NCI-H187 treated with DMSO at 0.1 percent for 48 hours (cell line): ENCODE measurements at places on chromosomes 1 and 21.

DNA sequence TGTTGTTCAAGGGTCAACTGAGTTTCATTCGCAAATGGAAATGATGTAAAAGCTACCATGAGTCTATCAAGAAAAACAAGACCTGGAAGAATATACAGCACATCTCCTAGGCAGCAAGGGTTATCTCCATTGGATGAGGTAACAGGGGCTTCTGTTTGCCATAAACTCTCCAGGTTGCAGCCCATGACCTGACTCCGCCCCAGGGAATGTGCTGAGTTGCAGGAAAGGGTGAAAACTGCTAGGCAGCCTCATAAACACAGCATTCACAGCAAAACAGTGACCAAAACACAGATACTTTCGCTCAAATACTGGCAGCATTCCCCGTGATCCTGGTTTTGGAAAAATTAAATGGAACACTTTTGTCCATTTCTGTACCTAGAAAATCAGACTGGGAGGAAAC lies 20.2 kb upstream of the ACTA1 start:
- no peak for DNase-seq

DNA sequence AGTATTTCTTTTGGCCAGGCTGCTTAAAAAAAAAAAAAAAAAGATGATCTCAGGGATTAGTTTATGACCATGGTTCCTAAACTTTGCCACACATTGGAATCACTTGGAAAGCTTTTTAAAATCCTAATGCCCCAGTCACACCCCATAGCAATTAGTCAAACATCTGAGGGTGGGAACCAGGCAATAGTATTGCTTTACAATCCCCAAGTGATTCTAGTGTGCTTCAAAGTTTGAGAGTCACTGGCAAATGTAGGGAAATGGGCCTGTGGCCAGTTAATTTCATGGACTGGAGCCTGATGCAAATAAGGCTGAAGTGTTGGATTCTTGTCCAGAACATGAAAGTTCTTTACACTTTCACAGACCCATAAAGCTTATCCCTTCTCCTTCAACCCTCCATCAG lies 374.6 kb upstream of the ESRRG start:
- no peak for DNase-seq

DNA sequence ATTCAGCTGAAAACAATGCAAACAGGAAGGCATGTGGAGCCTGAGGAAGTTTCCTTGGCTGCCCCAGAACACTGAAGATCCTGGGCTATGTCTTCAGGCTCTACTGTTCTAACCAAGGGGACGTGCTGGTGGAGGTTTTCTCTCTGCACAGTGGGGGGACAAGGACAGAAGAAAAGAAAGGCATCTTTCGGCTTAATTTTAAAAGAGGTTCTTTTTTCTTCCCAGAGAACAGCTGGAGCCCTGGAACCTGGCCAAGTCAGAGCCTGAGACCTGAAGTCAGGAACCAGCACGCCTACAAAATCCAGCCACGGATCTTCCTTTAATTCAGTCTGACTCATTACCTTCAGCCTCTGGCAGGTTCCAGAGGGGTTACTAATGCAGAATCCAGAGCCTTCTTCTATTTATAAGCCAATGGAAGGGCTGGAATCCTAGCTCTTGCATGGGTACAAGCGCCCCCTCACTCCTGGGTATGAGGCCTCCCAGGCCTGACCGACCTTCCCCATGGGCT lies 19.8 kb downstream of the CTNNBIP1 start:
- DNase-seq: no peak

DNA sequence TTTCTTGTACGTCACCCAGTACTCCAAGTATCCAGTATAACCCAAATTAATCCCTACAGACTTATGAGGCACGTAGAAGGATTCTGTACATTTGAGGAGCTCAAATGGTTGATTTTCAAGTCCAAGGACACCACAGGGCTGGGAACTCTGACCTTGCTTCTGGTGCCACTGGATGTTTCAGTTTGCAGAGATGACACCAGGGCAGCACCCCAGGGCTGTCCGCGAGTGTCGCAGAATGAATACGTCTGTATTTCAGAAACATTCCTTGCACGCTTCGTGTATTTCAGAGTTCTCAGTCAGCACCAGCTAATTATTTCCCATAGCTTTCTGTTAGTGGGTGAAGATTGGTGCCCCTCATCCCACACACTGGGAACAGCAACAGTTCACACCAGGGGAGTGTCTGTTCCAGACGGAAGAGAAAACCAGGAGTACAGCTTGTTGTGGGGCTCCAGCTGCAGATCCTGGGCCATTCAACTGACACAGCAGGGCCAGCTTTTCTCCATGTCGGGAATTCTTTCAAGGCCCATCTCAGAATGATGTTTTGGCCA lies 159.2 kb downstream of the RHOU start:
- no peak for DNase-seq

DNA sequence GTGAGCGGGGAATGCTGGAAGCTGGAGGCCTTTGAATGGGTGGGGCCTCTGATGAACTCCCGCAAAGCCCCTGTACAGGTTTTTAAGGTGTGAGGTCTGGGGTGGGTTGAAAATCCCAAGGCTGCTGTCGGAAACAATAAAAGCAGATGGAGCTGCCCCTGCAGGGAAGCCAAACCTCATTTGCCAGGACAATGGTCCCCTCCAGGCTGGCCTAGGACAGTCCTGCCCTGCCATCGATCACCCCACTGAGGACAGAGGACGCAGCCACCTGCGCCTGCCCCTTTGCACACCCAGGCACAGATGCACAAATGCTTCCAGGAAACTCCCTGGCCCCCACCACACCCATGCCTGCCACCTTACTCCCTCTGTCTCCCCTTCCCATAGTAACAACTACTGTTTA lies 4.4 kb downstream of the DRAXIN start:
- DNase-seq: no peak

DNA sequence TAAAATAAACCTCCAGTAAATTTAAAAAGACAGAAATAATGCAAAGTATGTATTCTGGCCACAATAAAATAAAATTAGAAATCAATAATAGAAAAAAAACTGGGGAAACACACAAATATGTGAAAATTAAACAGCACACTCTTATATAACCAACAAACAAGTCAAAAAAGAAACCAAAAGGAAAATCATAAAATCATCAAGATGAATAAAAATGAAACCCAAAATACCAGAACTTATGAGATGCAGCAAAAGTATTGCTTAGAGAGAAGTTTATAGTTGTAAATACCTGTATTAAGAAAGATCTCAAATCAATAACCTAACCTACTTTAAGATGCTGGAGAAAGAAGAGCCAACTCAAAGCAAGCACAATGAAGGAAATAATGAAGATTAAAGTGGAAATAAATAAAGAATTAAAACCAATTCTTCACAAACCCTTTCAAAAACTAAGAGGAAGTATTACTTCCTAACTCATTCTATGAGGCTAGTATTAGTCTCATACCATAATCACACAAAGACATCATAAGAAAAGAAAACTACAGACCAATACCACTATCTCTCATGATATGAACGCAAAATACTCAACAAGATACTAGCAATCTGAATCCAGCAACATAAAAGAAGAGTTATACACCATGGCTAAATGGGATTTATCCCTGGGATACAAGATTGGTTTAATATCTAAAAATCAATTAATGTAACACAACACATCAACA lies 6.4 kb upstream of the KRTAP10-3 start:
- no peak for DNase-seq

GRCh38 chr1:42832641-42833240 lies 13.7 kb upstream of the ZNF691 start:
- no peak for DNase-seq

DNA sequence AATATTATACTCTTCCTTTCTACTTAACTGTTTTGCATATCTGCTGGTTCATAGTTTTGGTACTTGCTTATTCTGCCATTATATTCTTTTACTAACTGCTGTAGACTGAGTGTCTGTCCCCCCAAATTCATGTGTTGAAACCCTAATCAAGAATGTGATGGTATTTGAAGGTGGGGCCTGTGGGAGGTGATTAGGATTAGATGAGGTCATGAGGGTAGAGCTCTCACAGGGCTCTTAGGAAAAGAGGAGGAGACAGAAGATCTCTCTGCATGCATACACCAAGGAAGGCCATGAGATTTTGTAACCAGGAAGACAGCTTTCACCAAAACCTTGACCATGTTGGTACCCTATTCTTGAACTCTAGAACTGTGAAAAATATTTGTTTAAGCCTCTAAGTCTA lies 354.1 kb upstream of the B3GALT2 start:
- no peak for DNase-seq

GRCh38 chr1:43345120-43345519 lies 7.5 kb downstream of the MPL start:
- no peak for DNase-seq

GRCh38 chr1:227059076-227059475 lies 119.0 kb downstream of the COQ8A start:
- DNase-seq: no peak

DNA sequence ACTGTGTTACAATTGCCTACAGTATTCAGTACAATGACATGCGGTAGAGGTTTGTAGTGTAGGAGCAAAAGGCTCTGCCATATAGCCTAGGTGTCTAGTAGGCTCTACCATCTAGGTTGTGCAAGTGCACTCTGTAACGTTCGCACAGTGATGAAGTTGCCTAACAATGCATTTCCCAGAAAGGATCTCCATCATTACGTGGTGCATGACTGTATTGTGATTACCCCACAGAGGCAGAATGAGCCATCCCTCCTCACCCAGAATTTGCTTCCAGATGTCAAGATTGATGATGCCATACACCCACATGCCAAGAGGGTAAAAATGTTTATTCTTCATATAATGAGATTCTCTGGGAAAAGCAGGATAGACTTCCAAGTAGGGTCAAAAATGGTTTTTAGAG lies 199.3 kb upstream of the CTTNBP2NL start:
- DNase-seq: no peak

DNA sequence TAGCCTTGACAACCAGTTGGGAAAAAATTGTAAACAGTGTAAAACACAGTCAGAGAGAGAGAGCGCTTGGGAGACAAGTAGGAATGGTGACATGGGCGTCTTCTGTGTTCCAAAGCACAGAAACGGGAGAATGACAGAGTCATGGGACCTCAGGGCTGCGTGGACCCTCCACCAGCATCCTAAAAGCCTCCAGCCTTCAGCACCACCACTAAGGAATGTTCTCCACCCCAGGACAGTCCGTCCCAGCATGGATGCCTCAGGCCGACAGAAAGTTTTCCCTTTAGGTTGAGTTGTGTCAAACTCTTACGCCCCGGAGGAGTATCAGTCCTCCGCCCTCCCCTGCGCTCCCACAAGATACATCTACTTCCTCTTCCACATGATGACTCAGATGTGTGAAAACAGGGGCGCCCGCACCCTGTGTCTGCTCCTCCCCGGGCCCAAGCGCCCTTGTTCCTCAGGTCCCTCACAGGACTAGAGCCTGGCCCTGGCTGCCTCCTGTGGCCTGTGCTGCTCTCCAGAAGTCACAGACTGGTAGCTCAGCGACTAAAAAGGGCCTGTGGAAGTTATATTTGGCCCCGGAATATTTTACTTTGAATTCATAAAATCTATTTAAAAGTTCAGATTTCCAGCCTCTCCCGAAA lies 63.9 kb upstream of the EFHD2 start:
- no peak for DNase-seq

- DNase-seq: no peak
Measured at GRCh38 chr1:24765308-24765988, 20.2 kb downstream of the CLIC4 start.

GRCh38 chr1:5718831-5719632 lies 273.2 kb downstream of the NPHP4 start:
- no peak for DNase-seq

GRCh38 chr1:64110924-64111777 lies 92.3 kb upstream of the UBE2U start:
- DNase-seq: no peak

GRCh38 chr21:35090403-35090802 lies 41.3 kb upstream of the RUNX1 start:
- no peak for DNase-seq

DNA sequence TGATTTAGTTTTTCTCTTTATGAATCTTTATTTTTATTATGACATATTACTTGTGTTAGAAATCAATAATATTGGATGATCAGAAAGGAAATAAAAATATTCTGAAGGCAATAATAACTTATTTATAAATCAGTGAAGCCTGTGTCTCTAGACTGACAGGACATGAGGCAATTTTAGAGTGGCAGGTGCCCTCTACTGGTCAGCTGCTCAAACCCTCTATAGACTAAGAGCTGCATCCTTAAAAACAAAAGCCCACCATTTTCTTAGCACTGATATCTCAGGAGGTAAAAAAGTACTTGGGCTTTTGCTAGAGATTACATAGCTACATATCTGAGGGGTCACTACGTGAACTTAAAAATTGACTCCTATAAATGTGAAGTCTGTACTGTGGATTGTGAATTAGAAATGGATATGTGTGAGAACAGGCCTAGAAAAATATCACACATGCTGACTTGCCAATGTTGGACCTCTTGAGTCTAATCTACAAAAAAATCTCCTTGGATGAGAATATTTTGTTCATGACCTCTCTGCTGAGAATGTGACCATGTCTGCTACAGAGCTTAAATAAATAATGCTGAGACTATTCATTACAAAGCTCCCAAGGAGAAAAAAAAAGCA lies 597.9 kb upstream of the ADAMTS5 start:
- DNase-seq: no peak

GRCh38 chr21:14120091-14120734 lies 90.5 kb downstream of the LIPI start:
- no peak for DNase-seq

- no peak for DNase-seq
Measured at GRCh38 chr1:230342019-230342418, 84.1 kb downstream of the PGBD5 start.

DNA sequence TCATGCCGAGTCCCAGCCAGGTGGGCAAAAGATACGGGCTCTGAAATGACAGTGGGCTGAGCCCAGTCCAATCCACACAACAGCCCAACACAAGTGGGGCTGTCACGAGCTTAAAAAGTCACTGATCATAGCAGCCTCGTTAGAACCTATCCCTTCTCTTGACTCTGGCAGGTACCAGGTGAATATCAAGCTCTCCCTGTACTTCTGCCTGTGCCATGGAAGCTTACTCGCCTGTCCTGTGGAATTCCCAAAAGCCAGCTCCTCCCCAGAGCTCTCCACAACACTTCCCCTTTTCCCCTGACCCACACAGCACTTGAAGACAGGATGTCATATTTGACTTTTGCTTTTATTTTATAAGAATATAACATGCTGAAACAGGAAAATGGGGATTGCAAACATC lies 5.9 kb downstream of the RGS16 start:
- no peak for DNase-seq

DNA sequence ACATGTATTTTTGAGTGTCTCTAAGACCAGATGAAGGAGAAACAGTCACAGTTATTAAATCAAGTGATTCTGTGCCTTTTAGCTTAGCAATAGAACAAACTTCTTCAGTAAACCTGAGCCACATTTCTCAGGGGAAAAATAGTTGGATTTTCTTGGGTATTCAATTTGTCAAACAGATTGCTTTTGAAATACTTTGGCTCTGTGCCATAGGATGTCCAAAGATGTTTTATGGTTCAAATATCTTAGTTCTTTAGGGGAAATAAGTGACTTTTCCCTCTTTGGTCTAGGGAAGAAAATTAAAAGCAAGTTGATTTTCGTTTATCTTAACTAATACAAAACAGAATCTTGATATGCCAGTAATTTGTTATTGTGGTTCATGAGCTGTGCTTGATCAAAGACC lies 125.9 kb downstream of the ATP5PO start:
- no peak for DNase-seq
